ENCODE measurements at places on chromosomes 4 and X.
A peak's percentile ranks its signal among the peaks of the same experiment; 100 is the strongest.

DNA sequence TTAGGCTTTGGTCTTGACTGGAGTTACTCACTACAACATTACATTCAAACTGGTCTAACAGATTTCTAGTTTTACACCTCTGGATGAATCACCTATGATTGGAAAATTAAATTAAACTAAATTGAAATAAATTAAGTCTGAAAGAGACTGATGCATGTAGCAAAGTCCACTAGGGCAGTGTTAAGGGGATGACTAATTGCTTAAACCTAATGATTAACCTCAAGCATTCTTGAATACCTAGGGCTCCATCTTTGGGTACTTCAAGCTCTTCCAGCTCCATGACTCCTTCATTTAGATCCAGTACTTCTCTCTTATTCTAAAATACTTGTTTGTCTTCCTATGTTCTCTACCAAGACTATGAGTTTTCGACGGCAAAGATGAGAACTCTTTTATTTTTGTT, 86.8 kb downstream of the SH2D1A start:
- DNase-seq: no peak
- H3K27me3 ChIP-seq: no peaks in the 10 kb centered on the region
- H3K36me3 ChIP-seq: no peaks in the 10 kb centered on the region
- no peak overlapping the region for H3K27ac ChIP-seq

GRCh38 chrX:66622209-66622608, 16.7 kb downstream of the EDA2R start:
- H3K4me1 ChIP-seq: no peaks in the 10 kb centered on the region

GRCh38 chrX:20414762-20415445, 148.2 kb upstream of the RPS6KA3 start:
- H3K27me3 ChIP-seq: no peaks in the 10 kb centered on the region
- H3K27ac ChIP-seq: no peak overlapping the region
- peak; percentile 31 for DNase-seq
- H3K36me3 ChIP-seq: no peaks in the 10 kb centered on the region

DNA sequence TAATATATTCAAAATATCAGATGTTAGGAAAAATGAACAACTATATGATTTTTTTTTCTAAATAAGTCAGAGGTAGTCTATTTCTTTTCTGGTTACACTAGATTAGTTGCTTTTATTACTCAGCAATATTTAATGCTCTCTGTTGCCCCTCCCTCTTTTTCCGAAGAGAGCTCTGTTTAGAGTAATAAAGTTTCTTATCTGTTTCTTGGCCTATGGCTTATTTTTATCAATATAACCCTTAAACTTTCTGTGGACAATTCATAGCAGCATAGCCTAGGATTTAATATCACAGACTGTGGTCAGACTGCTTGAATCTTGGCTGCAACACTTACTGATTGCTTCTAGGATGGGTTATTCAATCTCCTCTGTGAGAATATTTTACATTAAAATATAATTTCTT, 2315.4 kb upstream of the AGA start:
- no peak overlapping the region for H3K4me3 ChIP-seq
- DNase-seq: no peak
- H3K27ac ChIP-seq: no peak overlapping the region
- H3K36me3 ChIP-seq: no peaks in the 10 kb centered on the region

DNA sequence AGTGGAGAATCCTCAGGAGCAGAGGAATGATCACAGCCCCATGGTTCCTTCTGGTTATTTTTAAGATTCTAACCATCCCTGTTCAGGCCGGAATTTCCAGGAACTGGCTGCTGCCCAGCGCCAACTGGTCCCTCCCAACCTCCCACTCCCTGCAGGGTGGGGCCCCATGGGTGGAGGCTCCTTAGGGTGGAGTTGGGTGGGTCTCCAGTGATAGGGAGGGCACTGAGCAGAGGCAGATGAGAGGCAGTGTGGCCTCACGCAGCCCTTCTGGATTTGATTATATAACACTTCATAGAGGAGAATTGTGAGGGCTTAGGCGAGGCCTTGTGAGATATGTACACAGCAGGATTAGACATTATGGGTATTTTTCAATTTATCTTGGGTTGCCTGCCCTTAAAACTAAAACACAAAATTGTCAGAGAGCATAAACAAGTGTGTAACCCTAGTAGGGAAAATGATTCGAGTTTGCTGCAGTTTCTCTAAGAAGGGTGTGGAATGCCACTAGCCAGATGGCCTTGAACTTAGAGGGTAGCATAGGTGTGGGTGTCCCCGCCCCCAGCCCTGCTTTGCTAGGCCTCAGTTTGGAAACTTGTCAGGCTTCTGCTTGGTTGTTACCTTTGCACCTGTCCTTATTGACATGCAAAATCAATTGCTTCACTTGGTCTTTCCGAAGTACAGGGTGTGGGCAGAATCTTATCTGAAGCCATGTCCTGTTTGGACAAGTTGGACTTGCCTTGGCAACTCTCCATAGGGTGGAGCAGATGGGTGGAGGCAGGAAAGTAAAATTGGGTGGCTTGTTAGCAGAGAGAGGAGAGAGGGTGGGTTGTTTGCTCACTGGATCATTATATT, 9.4 kb downstream of the KLF3 start:
- H3K4me3 ChIP-seq: no peak overlapping the region
- H3K27me3 ChIP-seq: no peaks in the 10 kb centered on the region
- H3K36me3 ChIP-seq: no peaks in the 10 kb centered on the region
- peak overlapping the region; percentile 28 for H3K27ac ChIP-seq
- DNase-seq: no peak

DNA sequence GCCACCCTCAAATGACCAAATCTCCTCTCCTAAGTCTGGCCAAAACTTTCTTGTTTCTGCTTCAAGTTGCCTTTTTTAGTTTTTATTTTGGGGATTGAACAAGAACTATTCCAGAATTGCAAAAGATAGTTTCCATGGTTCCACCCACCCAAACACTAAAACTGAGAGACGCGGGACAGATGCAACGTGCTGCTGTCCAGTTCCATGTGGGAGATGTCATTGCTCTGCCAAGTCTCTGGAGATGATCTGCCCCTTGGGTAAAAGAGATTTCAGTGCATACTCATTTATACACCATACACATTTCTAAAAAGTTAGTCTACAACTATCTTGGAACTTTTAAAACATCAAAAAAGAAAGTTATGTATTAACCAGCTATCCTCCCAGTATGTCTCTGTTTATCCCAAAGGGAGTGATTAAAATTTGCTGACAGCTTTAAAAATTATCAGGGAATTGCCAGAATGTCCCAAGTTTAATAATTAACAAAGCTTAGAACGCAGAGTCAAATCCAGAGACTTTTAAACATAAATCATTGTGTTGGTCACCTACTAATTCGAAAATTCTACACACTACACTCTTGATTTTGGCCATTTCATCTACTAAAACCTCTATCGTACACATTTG, 3.2 kb downstream of the MAOB start:
- peaks cover 16% of the 10 kb centered on the region for H3K27me3 ChIP-seq
- peaks cover 2% of the 10 kb centered on the region for H3K4me1 ChIP-seq
- H3K4me3 ChIP-seq: no peak overlapping the region

- peaks cover 37% of the 10 kb centered on the region for H3K4me1 ChIP-seq
- H3K27ac ChIP-seq: no peak overlapping the region
- no peak for DNase-seq
- no peaks in the 10 kb centered on the region for H3K27me3 ChIP-seq
- H3K36me3 ChIP-seq: peaks cover 4% of the 10 kb centered on the region
Measured at GRCh38 chr4:109616243-109616642, 56.2 kb downstream of the MCUB start.

DNA sequence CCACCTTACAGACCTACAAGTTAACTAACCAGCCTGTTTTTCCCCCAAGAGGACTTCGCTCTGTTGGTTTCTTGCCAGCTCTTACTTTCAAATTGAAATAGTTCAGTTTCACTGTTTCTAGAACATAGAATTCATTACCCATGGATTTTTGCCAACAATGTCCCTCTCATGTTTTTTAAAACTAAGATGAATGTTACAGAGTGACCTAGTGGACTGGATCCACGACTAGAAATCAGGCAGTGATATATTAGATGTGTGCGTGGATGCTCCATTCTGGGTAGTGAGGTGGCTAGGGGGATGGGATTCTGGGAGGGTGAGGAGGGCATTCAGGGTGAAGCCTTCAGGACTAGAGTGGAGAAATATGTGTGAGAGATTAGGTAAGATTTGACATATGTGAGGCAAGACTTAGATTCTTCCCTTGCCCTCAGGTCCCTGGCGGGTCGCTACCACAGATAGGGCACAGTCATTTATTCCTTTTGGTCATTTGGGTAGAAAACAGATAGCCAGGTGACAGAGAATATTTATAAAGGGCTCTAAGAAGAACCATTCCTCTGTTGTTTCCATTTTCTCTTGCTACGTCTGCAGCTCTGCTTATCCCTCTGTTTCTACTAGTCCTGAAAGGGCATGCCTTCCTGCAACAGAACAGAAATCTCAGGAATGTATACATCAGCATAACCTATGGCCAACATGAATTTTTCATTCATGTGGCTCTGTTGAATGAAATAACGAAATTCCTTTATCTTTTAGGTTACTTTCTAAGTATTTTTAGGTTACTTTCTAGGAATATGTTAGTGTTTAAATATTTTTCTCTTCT, 15.4 kb upstream of the JADE1 start:
- DNase-seq: no peak
- H3K27ac ChIP-seq: no peak overlapping the region
- no peak overlapping the region for H3K4me3 ChIP-seq
- H3K36me3 ChIP-seq: no peaks in the 10 kb centered on the region
- no peaks in the 10 kb centered on the region for H3K4me1 ChIP-seq
- H3K27me3 ChIP-seq: no peaks in the 10 kb centered on the region

DNA sequence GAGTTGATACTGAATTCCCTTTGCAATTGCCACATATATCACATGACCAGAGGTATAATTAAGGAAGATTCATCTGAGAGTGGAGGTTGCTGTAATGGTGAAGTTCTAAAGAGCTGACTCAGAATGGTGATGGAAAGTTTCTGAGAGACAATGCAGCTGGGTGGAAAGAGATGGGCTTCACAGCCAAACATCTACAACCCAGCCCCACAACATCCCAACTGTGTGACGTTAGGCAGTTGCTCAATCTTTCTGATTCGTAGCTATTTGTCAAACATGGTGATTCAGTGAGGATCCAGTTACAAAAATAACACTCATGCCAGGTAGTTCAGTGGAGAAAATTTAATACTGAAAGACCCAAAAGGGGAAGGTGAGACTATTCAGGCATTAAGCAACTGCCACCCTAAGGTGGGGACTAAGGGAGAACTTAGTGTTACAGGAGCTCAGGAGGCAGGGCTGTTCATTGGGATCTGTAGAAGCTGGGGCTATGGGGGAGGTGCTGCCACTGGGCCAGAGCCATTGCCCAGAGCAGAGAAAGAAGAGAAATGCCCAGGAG, 6.9 kb upstream of the AFF1 start:
- H3K4me3 ChIP-seq: no peak overlapping the region
- DNase-seq: peak; percentile 35
- peaks cover 28% of the 10 kb centered on the region for H3K4me1 ChIP-seq
- no peaks in the 10 kb centered on the region for H3K27me3 ChIP-seq
- H3K36me3 ChIP-seq: peaks cover 4% of the 10 kb centered on the region
